ENCODE measurements at places on chromosomes 4 and X. TPM values are rescaled to one million over a fixed set of nuclear protein-coding genes. Genes with fewer than 3 reads are reported as not detected.

Gene WNK3
- total RNA-seq: 0.86 TPM

Gene MEPE
- not detected for total RNA-seq

Gene CYBB
- not detected for total RNA-seq

Gene ZNF157
- total RNA-seq: 0.03 TPM
